ENCODE measurements at places on chromosomes 7 and 10. TPM values are rescaled to one million over a fixed set of nuclear protein-coding genes. Genes with fewer than 3 reads are reported as not detected.

DNA sequence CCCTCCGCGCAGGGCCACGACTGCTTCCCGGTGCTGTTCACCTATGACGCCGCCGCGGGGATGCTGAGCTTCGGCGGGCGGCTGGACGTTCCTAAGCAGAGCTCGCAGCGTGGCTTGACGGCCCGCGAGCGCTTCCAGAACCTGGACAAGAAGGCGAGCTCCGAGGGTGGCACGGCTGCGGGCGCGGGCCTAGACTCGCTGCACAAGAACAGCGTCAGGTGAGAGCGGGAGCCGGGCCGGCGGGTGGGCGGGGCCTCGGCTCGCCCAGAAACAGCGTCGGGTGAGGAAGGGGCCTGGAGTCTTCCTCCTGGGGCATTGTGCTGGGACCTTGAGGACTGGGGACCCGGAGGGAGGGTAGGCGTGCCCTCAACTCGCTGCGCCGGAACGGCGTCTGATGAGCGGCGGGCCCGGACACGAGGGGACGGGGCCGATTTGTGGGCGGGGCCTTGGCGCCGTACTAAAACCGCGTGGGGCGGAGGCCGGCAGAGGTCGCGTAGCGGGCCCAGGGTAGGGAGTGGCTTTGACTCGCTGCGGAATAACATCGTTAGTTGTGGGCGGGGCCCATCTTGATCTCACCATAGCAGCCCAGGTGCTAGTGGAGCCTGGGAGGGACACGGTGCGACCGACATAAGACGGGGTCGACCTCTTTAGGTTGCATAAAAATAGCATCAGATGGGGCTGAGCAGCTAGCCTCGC is 15.6 kb downstream of the PDAP1 start:
- peaks cover 3% of the 10 kb centered on the region for H3K4me1 ChIP-seq
- DNase-seq = peak; percentile 90
- no peaks in the 10 kb centered on the region for H3K27me3 ChIP-seq
- H3K4me3 ChIP-seq = peak overlapping the region; percentile 62
- peak overlapping the region; percentile 45 for H3K27ac ChIP-seq

- DNase-seq = peak; percentile 49
- no peak overlapping the region for H3K27ac ChIP-seq
- no peak overlapping the region for H3K4me3 ChIP-seq
- no peaks in the 10 kb centered on the region for H3K36me3 ChIP-seq
Observed at GRCh38 chr10:100993986-100994708, 5.5 kb upstream of the LZTS2 start.

HOXA3 gene
- 0.54 TPM for polyA plus RNA-seq

GRCh38 chr7:157428554-157428945 is 91.7 kb downstream of the DNAJB6 start:
- no peaks in the 10 kb centered on the region for H3K4me1 ChIP-seq
- no peak overlapping the region for H3K27ac ChIP-seq
- no peak for DNase-seq

GRCh38 chr7:100819586-100819985 is 7.7 kb downstream of the EPHB4 start:
- H3K4me3 ChIP-seq = no peak overlapping the region
- H3K36me3 ChIP-seq = peaks cover under 1% of the 10 kb centered on the region
- no peaks in the 10 kb centered on the region for H3K27me3 ChIP-seq
- no peak overlapping the region for H3K27ac ChIP-seq

DNA sequence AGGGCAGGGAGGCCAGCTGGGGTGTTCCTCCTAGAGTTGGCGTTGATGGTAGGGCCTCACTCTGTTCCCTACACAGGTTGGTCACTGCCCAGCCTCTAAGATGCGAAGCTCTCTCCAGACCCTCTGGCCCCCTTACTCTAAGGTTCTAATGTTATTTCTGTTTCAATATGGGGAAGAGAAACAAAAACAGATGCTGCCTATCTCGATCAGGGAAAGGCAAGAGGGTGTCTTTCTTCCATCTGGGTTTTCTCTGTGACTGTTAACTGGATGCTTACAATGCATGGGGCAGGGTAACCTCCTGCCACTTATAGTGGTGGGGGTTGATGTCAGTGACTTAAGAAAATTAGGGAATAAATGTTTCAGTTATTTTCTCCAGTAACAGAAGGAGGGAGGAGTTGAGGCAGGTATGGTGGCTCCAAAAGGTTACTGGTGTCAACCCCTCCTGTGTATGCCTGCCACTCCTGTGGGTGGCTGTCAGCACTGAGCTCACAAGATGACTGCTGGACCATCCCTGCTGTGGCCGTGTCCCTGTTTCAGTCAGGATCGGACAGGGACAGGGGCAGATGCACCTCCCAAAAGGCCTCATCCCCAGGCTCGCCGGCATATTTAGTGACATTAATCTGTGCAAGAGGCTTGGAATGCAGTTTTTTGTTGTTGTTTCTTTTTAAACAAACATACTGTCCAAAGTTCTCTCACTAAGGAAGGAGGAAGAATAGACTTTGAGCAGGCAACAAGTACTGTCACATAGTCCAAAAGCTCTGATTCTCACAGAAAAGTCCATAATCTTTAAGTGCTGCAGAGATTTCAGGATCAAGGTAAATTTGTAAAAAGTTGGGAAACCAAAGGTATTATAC is 39.6 kb upstream of the SYPL1 start:
- H3K36me3 ChIP-seq = no peaks in the 10 kb centered on the region
- no peak overlapping the region for H3K4me3 ChIP-seq
- no peaks in the 10 kb centered on the region for H3K4me1 ChIP-seq
- no peaks in the 10 kb centered on the region for H3K27me3 ChIP-seq
- H3K27ac ChIP-seq = no peak overlapping the region

- no peaks in the 10 kb centered on the region for H3K4me1 ChIP-seq
- no peak for DNase-seq
- no peaks in the 10 kb centered on the region for H3K27me3 ChIP-seq
- H3K36me3 ChIP-seq = no peaks in the 10 kb centered on the region
- H3K27ac ChIP-seq = no peak overlapping the region
Observed at GRCh38 chr7:43569424-43569823, 13.5 kb upstream of the STK17A start.

- H3K27me3 ChIP-seq = no peaks in the 10 kb centered on the region
- no peaks in the 10 kb centered on the region for H3K4me1 ChIP-seq
- no peaks in the 10 kb centered on the region for H3K36me3 ChIP-seq
- no peak for DNase-seq
Observed at GRCh38 chr10:76149182-76149581, 717.8 kb downstream of the LRMDA start.

GRCh38 chr10:11655836-11656235 is 44.4 kb upstream of the USP6NL start:
- H3K27ac ChIP-seq = no peak overlapping the region
- DNase-seq = no peak
- no peaks in the 10 kb centered on the region for H3K27me3 ChIP-seq
- no peaks in the 10 kb centered on the region for H3K36me3 ChIP-seq

DNA sequence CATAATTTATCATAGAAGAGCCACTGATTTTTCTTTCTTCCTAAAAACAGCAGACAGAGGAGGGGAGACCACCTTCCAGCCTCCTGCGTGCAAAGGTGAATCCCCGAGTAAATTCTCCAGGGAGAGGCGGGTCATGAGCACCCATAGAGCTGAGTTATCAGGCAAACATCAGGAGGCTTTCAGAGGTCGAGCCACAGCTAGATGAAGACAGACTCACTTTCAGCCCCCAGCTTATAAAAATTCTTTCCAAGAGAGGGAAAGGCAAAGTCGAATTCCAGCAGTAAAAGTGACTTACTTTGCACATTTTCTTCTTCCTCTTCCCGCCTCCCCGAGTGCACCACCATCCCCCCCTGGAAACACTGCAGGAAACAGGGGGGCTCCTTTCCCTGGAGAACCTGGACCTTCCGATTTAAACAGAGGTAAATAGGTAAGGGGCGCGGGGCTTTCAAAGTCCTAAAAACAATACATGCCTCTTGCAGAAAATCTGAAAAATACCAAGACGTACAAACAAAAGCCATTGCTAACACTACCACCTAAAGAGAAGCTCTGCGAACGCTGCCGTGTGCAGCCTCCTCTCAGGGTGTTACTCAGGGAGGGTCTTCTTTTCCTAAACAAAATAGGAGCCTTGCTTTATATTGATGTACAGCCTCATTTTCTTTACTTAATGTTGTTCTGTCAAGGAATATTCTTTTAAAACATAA is 163.8 kb downstream of the SVIL start:
- peaks cover 13% of the 10 kb centered on the region for H3K36me3 ChIP-seq
- no peaks in the 10 kb centered on the region for H3K4me1 ChIP-seq
- no peak overlapping the region for H3K27ac ChIP-seq
- H3K4me3 ChIP-seq = no peak overlapping the region
- no peaks in the 10 kb centered on the region for H3K27me3 ChIP-seq

SAP25 gene
- 18.6 TPM for polyA plus RNA-seq

GRCh38 chr7:50412973-50413372 is 37.2 kb downstream of the FIGNL1 start:
- H3K27me3 ChIP-seq = no peaks in the 10 kb centered on the region
- no peak overlapping the region for H3K4me3 ChIP-seq
- H3K36me3 ChIP-seq = no peaks in the 10 kb centered on the region
- no peaks in the 10 kb centered on the region for H3K4me1 ChIP-seq

DNA sequence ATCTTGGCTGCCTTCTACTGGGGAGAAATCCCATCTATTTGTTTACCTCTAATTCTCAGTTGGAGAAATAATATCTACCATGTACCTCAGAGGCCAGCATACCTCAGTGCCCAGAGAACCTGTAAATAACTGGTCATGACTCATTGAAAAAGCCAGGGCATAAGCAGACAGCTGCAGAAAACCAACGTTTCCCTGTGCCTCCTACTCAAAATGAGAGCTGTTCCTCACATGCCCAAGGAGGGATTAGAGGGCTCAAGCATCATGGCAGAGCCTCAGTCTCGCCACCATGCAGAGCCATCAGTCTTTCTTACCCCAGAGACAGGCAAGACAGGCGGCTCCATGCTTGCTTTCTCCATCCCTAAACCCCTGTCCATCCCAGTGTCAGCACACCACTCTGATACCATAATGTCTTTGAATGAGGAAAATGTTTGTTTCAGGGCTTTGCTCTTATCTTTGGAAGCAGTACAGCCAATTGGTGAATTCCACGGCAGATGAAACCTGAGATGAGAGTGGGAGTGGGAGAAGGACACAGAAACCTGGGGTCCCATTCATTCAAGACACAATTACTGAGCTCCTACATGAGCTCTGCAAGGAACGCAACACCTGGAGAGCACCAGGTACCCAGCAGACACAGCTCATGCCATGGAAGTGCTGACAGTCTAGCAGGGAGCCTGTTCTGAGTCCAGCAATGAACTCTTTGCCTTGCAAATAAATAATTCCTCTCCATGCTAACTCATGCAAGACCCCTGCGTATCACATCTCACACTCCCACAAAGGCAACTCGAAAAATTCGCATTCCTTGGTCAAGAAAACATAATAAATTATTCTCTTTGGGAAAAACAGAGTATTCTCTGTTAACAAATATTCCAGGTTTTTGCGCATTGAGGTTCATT is 21.1 kb downstream of the PON1 start:
- H3K27me3 ChIP-seq = peaks cover 8% of the 10 kb centered on the region
- H3K27ac ChIP-seq = no peak overlapping the region
- H3K4me3 ChIP-seq = no peak overlapping the region
- DNase-seq = no peak
- no peaks in the 10 kb centered on the region for H3K36me3 ChIP-seq

DNA sequence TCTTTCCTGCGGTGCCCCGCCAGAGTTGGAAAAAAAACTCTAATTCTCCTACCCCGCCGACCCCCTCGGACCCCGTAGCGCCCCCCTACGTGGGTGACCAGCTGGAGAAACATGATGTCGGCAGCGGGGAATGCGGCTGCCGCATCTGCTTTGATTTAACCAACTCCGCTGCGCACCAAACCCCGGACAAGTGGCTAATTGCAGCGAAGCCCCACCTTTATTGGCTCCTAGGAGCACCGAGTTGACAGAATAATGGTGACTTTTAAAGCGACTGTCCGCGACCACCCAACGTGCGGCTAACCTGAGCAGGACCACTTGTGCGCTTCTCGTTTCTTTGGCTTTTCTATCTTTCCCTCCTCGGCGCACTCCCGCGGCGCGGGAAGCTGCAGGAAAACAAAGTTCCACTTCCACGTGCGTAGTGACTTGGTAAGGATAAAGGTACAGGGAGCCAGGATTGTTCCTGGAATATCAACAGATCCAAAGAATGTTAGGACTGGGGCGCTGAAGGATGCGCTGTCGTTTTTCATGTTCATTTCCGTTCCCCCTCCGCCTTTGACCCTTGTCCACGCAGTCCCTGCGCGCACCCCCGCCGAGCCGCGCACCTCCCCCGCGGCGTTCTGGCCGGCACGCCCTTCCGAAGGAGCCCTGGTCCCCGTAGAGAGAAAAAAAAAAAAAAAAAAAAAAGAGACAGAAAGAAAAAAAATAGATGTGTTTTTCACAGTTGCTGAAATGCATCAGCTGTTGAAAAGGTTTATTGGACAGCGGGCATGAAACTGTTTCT is 1.4 kb downstream of the WNT16 start:
- peak overlapping the region; percentile 25 for H3K4me3 ChIP-seq
- H3K27me3 ChIP-seq = peaks cover 52% of the 10 kb centered on the region
- DNase-seq = peak; percentile 31
- peaks cover 12% of the 10 kb centered on the region for H3K4me1 ChIP-seq
- H3K36me3 ChIP-seq = no peaks in the 10 kb centered on the region

ADRA2A gene
- polyA plus RNA-seq = 11.6 TPM

CTNNA3 gene
- polyA plus RNA-seq = not detected

- no peaks in the 10 kb centered on the region for H3K27me3 ChIP-seq
- H3K4me3 ChIP-seq = no peak overlapping the region
- DNase-seq = no peak
- H3K36me3 ChIP-seq = peaks cover 33% of the 10 kb centered on the region
- H3K4me1 ChIP-seq = no peaks in the 10 kb centered on the region
Observed at GRCh38 chr7:23405240-23405618, 65.1 kb downstream of the IGF2BP3 start.

- H3K27me3 ChIP-seq = no peaks in the 10 kb centered on the region
- no peak for DNase-seq
- H3K4me3 ChIP-seq = no peak overlapping the region
- no peaks in the 10 kb centered on the region for H3K36me3 ChIP-seq
- no peaks in the 10 kb centered on the region for H3K4me1 ChIP-seq
Observed at GRCh38 chr10:114824391-114824790, 2.8 kb downstream of the FHIP2A start.

CRHR2 gene
- polyA plus RNA-seq = not detected

DNA sequence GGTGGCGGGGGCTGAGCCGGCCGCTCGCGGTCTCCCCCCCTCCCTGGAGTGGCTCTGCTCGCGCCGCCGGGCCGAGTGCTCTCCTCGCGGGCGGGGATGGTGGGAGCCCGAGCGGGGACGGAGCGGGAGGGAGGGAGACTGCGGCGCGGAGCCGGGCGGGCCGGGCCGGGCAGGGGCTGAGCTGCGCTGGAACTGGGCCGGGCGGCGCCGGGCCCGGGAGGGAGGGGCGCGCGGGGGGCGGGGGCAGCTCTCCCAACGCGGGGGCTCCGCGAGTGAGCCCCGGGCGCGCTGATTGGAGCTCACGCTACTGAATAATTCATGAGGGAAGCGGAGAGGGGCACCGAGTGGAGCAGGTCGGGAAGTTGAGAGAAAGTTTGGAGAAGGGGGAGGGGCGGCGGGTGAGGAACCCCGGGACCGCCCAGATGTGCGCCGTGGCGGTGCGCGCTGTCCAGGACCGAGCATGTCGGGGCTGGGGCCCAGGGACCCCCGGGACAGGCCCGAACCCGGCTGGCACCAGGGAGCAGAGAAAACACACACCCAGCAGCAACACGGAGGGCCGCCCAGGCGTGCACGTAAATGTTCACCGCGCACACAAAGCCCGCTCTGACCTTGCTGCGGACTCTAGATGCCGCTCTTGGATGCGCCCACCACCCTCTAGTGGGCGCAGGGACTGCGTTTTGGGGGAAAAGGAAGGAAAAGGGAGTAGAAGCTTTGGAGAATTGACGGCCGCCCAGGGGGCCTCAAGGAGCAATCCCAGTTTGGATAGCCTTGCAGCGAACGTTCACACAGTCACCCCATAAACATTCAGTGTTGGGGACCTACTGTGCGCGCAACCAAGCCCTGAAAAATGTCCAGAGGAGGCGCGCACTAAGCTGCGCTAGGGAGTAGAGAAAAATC is at the start of gene EPHB4:
EPHB4 (minus strand) TSS at position 194 of the 897 bp plus-strand sequence. CDS start 493 bp downstream, outside the sequence.
- no peaks in the 10 kb centered on the region for H3K36me3 ChIP-seq
- H3K4me3 ChIP-seq = peak within 1 kb of the TSS; percentile 64
- peak; percentile 88 for DNase-seq
- peak within 1 kb of the TSS; percentile 76 for H3K27ac ChIP-seq
- H3K27me3 ChIP-seq = no peaks in the 10 kb centered on the region
